ENCODE measurements at places on chromosomes 6 and 20. TPM values are rescaled to one million over a fixed set of nuclear protein-coding genes. Genes with fewer than 3 reads are reported as not detected.

GRCh38 chr6:147390909-147391536 is 117.5 kb upstream of the SAMD5 start:
- no peaks in the 10 kb centered on the region for H3K36me3 ChIP-seq
- H3K4me1 ChIP-seq = no peaks in the 10 kb centered on the region
- H3K4me3 ChIP-seq = no peak overlapping the region
- H3K27me3 ChIP-seq = no peaks in the 10 kb centered on the region
- DNase-seq = no peak

GRCh38 chr6:107728564-107728897 is 95.6 kb downstream of the SCML4 start:
- H3K27me3 ChIP-seq = no peaks in the 10 kb centered on the region
- H3K4me1 ChIP-seq = peaks cover 54% of the 10 kb centered on the region
- H3K36me3 ChIP-seq = no peaks in the 10 kb centered on the region
- H3K4me3 ChIP-seq = peak overlapping the region; percentile 68
- H3K27ac ChIP-seq = peak overlapping the region; percentile 77

DNA sequence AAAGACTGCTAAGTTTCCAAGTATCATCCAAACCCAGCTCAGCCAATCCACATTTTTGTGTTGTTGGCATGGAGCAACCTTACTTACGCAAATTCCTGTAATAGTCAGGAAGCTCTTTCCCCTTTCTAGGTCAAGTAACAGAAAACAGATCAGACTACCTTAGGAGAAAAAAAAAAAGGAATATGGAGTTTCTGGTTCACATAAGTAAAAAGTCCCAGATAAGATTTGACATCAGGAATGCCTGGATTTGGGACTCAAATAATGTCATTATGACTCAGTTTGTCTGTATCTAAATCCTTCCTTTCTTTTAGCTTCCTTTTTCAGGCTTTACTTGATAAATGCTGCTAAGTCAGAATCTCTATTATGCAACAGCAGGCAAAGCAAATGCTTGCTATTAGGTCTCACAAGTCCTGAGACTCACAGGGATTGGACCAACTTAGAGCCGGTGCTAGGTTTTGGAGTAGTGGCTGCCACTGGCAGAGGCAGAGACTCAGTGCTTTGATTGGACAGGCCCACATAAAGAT is 44.5 kb downstream of the NCOA7 start:
- H3K4me1 ChIP-seq = peaks cover 7% of the 10 kb centered on the region
- no peak overlapping the region for H3K27ac ChIP-seq
- H3K36me3 ChIP-seq = no peaks in the 10 kb centered on the region
- H3K4me3 ChIP-seq = no peak overlapping the region
- no peaks in the 10 kb centered on the region for H3K27me3 ChIP-seq

DNA sequence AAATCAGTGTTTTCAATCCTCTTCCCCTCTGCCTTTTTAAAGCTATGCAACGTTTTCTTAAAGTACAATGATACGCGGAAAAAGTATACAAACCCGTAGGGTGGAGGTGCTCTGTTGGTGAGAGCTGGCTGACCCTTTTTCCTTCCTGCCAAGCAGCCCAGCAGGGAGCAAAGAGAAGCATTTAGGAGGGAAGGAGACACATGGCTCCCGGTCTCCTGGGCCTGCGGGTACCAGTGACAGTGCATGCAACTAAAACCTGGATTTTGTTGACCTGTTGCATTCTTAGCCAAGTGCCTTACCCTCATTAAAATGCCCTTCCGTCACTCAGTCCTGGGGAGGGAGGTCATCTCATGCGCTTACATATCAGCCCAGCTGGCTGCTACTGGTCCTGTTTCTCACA is 87.2 kb downstream of the SLX4IP start:
- no peak for DNase-seq
- no peak overlapping the region for H3K4me3 ChIP-seq
- H3K4me1 ChIP-seq = no peaks in the 10 kb centered on the region
- H3K27ac ChIP-seq = no peak overlapping the region
- no peaks in the 10 kb centered on the region for H3K36me3 ChIP-seq
- H3K27me3 ChIP-seq = no peaks in the 10 kb centered on the region

- H3K27ac ChIP-seq = no peak overlapping the region
- DNase-seq = no peak
- no peaks in the 10 kb centered on the region for H3K36me3 ChIP-seq
- H3K4me1 ChIP-seq = no peaks in the 10 kb centered on the region
- no peaks in the 10 kb centered on the region for H3K27me3 ChIP-seq
Measured at GRCh38 chr20:986733-987355, 15.3 kb downstream of the RSPO4 start.

- peak overlapping the region; percentile 56 for H3K4me3 ChIP-seq
- no peaks in the 10 kb centered on the region for H3K36me3 ChIP-seq
- no peaks in the 10 kb centered on the region for H3K27me3 ChIP-seq
- DNase-seq = no peak
Measured at GRCh38 chr20:64063389-64064144, 569 bp downstream of the TCEA2 start.

DNA sequence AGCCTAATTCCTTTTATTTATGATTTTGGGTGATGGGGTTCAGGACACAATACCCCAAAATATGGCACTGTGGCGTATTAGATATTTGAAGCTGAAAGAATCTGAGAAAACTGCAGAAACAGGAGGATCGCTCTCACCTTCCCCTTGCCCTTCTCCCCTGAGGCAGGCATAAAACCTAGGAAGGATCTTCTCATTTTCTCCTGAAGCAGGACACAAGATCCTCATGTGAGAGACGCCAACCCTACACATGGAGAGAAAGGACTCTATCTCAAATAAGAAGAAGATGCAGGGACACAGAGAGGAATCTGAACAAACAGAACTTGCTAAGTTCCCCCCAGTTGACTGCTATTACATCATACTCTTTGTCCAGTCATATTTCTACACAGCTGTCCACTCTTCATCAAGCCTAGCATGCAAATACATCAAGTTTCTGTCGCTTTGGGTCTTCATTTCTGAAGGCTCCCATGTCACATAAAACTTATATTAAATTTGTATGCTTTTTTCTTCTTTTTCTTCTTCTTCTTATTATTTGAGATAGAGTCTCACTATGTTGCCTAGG is 109.0 kb downstream of the DTNBP1 start:
- H3K27ac ChIP-seq = no peak overlapping the region
- H3K4me3 ChIP-seq = no peak overlapping the region
- no peak for DNase-seq
- H3K4me1 ChIP-seq = no peaks in the 10 kb centered on the region

GRCh38 chr6:81552644-81553043 is 199.8 kb downstream of the TENT5A start:
- H3K4me3 ChIP-seq = no peak overlapping the region
- no peak overlapping the region for H3K27ac ChIP-seq
- no peak for DNase-seq
- no peaks in the 10 kb centered on the region for H3K36me3 ChIP-seq

DNA sequence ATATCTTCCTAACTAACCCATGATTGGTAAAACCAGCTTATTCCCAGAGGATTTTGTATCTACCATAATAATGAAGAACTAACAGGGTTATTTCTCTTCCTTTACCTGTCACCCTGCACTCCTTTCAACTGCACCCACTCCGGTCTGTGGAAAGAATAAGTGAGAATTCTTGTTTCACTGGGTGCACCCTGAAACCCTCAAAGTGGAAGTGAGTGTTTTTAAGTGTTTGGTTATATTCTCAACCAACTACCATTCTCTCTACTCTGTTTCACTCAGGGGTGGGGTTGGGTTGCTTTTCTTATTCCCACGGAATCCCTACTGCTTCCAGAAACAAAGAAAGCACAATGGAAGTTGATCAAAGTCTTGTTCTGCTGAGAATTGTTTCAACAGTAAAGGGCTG is 42.6 kb upstream of the KHDRBS2 start:
- H3K4me3 ChIP-seq = no peak overlapping the region
- H3K27me3 ChIP-seq = no peaks in the 10 kb centered on the region
- DNase-seq = no peak
- no peaks in the 10 kb centered on the region for H3K36me3 ChIP-seq
- no peak overlapping the region for H3K27ac ChIP-seq

DNA sequence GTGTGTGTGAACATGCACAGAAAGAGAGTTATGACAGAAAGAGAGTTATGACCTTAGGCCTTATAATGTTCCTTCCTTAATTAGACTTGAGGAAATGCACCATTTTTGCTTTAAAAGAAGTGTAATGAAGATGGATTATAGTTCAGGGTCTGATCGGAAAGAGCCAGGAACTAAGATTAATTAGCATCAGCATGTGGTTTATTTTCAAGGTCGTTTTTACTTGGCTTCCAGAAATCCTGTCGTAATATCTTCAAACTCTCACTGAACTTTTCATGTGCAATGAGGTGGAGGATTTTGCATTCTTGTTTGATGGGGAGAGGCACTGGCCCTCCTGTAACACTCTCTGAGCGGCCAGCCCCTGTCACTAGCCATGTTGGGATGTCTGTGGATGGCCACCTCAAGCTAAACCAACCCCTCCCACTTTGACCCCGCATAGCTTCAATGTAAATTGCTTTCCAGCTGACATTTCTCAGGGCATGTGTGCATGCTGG is 116.8 kb downstream of the CDC5L start:
- H3K27me3 ChIP-seq = no peaks in the 10 kb centered on the region
- no peaks in the 10 kb centered on the region for H3K4me1 ChIP-seq
- no peaks in the 10 kb centered on the region for H3K36me3 ChIP-seq

- H3K4me1 ChIP-seq = no peaks in the 10 kb centered on the region
- H3K27me3 ChIP-seq = no peaks in the 10 kb centered on the region
- no peaks in the 10 kb centered on the region for H3K36me3 ChIP-seq
- H3K4me3 ChIP-seq = no peak overlapping the region
- no peak overlapping the region for H3K27ac ChIP-seq
Measured at GRCh38 chr6:166612471-166612881, 14.6 kb downstream of the RPS6KA2 start.

- no peaks in the 10 kb centered on the region for H3K4me1 ChIP-seq
- no peaks in the 10 kb centered on the region for H3K27me3 ChIP-seq
- H3K27ac ChIP-seq = no peak overlapping the region
- H3K4me3 ChIP-seq = no peak overlapping the region
- H3K36me3 ChIP-seq = no peaks in the 10 kb centered on the region
Measured at GRCh38 chr20:48832405-48832730, 4.6 kb upstream of the PREX1 start.

GRCh38 chr6:43127877-43128276 is 43.2 kb upstream of the SRF start:
- no peaks in the 10 kb centered on the region for H3K27me3 ChIP-seq
- no peak for DNase-seq
- H3K36me3 ChIP-seq = no peaks in the 10 kb centered on the region
- no peak overlapping the region for H3K4me3 ChIP-seq
- H3K27ac ChIP-seq = no peak overlapping the region

DNA sequence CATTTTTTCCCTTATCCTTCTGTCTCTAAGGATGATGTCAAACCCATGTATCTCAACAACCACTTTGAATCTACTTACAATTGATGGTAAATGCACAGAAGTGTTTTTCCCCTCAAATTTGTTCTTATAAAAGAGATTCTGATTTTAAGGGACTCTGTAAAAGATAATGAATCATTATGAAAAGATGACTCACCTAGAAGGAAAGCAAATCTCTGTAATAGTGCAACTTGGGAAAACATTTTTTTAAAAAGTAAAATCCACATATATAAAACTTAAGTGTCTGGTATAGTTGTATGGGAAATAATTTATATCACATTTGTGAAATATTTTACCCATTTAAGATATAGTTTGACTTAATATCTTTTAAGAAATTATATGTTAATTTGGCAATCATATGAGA is 137.0 kb downstream of the TINAG start:
- no peaks in the 10 kb centered on the region for H3K27me3 ChIP-seq
- no peak overlapping the region for H3K27ac ChIP-seq
- H3K36me3 ChIP-seq = no peaks in the 10 kb centered on the region
- DNase-seq = no peak
- no peak overlapping the region for H3K4me3 ChIP-seq

DNA sequence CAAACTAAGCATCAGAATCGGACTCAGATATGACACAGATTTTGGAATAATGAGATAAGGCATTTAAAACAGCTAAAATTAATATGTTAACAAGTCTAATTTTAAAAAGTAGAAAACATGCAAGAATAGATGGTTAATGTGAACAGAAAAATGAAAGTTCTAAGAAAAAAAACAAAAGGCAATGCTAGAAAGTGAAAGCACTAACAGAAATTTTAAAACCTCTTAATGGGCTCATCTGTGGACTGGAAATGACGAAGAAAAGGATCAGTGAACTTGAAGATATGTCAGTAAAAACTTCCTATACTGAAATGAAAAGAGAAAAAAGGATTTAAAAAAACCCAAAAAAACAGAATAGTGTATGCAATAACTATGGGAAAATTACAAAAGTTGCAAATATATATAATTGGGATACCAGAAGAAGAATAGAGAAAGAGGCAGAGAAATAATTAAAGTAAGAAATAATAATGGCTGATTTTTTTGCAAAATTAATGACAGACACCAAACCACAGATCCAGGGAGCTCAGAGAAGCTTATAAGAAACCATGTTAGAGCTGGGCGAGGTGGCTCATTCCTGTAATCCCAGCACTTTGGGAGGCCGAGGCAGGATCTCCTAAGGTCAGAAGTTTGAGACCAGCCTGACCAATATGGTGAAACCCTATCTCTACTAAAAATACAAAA is 61.7 kb upstream of the KIF13A start:
- H3K36me3 ChIP-seq = no peaks in the 10 kb centered on the region
- H3K27ac ChIP-seq = no peak overlapping the region
- no peak for DNase-seq
- no peaks in the 10 kb centered on the region for H3K4me1 ChIP-seq

- H3K36me3 ChIP-seq = no peaks in the 10 kb centered on the region
- no peaks in the 10 kb centered on the region for H3K4me1 ChIP-seq
- no peak for DNase-seq
- no peak overlapping the region for H3K27ac ChIP-seq
- H3K27me3 ChIP-seq = no peaks in the 10 kb centered on the region
- no peak overlapping the region for H3K4me3 ChIP-seq
Measured at GRCh38 chr6:3131695-3132094, 13.2 kb downstream of the BPHL start.

DNA sequence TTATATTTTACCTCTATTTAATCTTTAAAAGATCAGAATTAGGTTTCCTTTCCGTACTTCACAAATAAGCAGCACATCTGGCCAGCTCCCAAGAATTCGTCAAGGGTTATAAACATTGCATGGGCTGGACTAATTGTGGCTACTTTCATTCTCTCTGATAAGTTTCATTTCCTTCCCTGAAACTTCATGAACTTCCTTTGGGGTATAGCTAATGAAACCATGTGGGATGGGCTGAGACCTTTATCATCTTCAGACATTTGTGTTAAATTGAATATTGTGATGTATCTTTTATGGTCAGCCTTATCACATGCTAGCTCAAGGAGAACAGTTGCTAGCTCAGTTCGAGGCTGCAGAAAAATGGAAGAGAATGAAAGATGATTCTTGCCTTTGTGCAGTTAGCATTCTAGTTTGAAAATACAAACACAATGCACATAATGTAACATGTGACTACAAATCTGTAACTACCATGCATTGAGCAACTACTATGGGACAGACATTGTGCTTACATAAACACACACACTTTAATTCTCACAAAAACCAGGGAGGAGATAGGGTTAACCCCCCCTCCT is 1.7 kb upstream of the GMPR start:
- H3K27me3 ChIP-seq = no peaks in the 10 kb centered on the region
- H3K4me3 ChIP-seq = no peak overlapping the region
- no peaks in the 10 kb centered on the region for H3K36me3 ChIP-seq

GRCh38 chr6:147639279-147639678 is 130.8 kb downstream of the SAMD5 start:
- no peak for DNase-seq
- no peaks in the 10 kb centered on the region for H3K36me3 ChIP-seq
- no peak overlapping the region for H3K4me3 ChIP-seq
- no peaks in the 10 kb centered on the region for H3K27me3 ChIP-seq

The BPIFB1 gene
- total RNA-seq = not detected

The RIPPLY2 gene
- not detected for total RNA-seq

The GUCA1A gene
- total RNA-seq = not detected

The BCAS1 gene
- total RNA-seq = not detected

The ARFGEF3 gene
- 0.03 TPM for total RNA-seq

The MRPS10 gene
- 30.3 TPM for total RNA-seq

The SRMS gene
- total RNA-seq = not detected

The GGTLC1 gene
- total RNA-seq = not detected

Measured in naive thymus-derived CD4-positive, alpha-beta T cell (primary cell).